ENCODE measurements at places on chromosomes 7 and 10.

GRCh38 chr7:96539471-96539870, 170.2 kb downstream of the SEM1 start:
- DNase-seq: no peak

- DNase-seq: no peak
Observed at GRCh38 chr7:69817121-69817520, 218.8 kb downstream of the AUTS2 start.

DNA sequence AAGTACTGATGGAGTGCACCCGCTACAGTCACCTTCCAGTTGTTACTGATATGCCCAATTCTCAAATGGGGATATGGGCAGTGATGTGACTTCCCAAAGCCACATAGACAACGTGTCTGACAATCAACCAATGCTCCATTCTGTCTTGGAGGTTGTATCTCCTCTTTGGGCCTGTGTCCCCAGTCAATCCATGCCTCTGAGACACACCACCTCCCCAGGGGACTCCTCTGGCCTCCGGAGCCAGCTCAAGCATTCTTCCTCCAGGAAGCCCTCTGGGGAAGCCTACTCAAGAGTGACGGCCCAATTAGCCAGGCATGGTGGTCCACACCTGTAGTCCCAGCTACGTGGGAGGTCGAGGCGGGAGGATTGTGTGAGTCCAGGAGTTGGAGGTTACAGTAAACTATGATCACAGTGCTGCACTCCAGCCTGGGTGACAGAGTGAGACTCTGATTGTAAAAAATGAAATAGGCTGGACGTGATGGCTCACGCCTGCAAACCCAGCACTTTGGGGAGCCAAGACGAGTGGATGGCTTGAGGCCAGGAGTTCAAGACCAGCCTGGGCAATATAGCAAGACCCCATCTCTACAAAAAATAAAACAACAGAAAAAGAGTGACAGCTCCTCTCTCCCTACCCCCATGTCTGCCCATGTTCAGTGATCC, 99.5 kb upstream of the TNRC18 start:
- DNase-seq: no peak

DNA sequence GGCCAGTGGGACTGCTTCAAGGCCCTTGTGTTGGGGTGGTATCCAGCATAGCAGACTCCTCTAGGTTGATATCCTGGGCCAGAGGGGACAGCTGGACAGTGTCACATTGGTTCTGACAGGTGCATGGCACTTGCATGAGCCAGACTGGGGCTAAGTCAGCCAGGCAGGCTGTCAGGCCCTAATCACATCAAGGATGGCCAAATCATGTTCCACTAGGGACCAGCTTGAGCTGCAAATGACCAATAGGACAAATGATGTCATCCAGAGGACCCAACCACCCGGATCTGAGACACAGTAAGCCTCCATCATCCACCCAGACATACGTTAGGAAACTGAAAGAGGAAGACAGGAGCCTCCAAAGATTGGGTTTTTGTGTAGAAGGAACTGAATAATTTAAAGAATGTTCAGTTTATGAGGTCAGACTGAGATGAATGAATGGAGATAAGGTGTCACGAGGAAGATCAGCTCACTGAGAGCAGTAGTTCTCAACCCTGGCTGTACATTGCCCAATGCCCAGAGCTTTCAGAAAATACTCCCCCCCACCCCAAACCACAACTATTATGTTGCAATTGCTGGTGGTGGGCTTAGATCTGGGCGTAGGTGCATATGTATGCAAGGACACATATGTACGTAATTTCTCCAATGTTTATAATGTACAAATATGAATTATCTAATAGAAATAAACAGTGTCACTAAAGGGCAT, 75.2 kb upstream of the INHBA start:
- no peak for DNase-seq

- DNase-seq: no peak
Observed at GRCh38 chr10:60986791-60987190, 42.8 kb upstream of the RHOBTB1 start.

GRCh38 chr10:5469353-5470061, 29.9 kb downstream of the CALML5 start:
- DNase-seq: no peak

DNA sequence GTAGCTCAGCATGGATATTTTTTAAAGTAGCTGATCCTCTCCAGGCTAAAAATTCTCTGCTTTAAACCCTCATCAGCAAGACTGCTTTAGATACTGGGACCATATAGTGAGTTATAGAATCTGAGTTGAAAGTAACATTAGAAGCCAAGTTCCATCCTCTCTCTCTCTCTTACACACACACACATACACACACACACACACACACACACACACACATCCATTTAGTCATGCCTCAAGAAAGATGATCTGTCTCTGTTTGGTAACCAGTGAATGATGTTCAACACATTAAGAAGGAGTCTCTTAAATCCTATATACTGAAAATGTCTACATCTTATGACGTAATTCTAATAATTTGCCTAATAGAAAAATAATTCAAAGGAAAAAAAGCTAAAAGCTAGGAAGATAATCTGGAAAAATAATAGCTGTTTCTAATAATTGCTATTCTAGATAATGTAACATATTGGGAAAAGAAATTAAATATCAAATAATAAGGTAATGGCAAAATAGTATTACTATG, 16.9 kb upstream of the ATP6V0A4 start:
- DNase-seq: no peak

DNA sequence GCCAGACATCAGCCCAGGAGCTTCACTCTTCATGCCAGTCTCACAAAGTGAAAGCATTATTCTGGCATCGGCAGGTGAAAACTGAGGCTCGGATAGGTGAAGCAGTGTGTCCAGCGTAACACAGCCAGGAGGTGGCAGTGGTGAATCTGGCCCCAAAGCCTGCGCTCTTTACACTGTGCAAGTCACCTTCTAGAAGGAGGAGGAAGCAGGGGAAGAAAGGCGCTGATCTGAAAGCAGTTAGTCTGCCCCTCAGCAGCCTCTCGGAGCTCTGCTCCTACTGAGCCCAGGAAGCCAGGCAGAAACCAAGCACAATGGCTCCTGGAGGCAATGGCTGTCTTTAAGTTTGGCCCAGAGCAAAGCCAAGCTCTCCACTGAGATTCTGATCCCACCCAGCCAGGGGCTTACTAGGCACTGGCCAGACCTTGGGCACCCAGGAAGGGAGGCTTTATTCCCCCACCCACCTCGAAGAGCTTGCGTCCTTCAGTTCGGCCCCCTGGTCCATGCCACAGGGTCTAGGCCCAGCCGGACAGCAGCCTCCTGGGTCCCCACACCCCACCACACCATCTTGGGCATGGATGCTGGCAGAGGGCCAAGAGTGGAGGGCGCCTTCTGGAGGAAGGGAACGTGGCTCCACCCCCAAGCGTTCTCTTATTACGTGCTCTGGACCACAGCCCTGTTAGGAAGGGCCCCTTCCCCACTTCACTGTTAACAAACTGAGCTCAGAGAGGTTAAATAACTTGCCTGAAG, 104.5 kb downstream of the GRID1 start:
- peak; percentile 16 for DNase-seq

GRCh38 chr7:115356139-115356746, 434.3 kb downstream of the MDFIC start:
- no peak for DNase-seq

All from anterior cingulate cortex (tissue), 58 donors.